HS-27A (cell line): ENCODE measurements at places on chromosomes 12 and 14.

- no peak for DNase-seq
Measured at GRCh38 chr12:57740656-57741412, 2.3 kb upstream of the AGAP2 start.

DNA sequence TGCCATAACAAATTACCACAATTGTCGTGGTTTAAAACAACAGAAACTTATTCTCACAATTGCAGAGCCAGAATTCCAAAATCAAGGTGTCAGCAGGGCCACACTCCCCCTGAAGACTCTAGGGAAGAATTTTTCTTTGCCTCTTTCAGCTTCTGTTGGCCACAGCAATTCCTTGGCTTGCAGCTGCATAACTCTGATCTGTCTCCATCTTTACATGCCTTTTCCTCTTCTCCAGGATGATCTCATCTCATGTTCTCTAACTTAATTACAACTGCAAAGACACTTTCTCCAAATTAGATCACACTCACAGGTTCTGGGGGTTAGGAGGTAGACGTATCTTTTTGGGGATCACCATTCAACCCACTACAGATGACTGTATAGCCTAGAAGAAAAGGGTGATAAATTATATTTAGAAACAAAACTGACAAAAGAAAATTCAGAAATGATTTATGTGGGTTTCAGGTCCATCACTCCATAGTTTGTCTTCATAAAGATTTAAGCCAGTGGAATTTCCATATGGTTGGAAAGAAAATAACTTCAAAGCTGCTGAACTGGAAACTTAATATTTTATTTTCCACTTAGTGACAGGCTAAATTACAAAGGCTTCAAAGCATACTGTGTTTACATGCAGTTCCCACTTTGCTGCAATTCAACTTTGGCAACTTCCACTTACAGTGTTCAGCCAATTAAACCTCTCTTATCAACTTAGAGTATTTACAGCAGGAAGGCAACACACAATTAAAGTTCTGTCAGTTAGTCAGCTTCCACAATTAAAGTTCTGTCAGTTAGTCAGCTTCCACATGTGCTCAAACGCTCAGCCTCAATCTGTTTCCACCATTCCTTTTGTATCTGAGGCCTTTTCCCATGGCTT lies 213.3 kb downstream of the EPS8 start:
- DNase-seq, result no peak

DNA sequence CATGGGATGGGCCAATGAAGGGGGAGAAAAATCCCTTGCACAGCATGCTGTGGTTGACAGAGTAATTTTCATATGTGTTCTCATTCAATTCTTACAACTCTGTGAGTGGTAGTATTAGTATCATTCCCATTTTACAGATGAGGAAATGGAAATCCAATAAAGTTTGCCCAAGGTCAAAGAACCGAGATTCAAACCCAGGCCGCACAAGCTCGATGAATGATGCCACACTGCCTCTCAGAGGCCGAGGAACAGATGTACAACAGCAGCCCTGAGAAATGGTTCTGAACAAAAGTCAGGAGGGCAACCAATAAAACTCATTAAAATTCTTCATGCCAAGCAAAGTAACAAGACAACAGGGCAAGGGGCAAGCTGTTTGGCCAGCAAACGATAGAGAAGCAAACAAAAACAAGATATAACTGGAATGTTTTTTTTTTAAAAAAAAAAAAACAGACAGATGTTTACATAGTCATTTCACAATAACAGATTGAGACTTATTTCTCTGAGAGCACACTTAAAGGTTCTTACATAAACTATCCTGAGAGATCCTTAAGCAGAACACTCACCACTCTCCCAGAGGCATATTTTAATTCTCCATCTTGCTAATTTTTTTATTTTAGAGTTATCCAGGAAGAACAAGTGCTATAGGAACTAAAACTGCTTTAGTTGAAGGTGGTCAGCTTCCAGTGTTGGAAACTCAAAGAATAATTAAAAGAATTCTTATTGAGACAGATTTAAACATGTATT lies 85.8 kb downstream of the EXOC5 start:
- DNase-seq, result no peak

GRCh38 chr14:81006266-81006665 lies 50.8 kb downstream of the TSHR start:
- DNase-seq, result no peak

DNA sequence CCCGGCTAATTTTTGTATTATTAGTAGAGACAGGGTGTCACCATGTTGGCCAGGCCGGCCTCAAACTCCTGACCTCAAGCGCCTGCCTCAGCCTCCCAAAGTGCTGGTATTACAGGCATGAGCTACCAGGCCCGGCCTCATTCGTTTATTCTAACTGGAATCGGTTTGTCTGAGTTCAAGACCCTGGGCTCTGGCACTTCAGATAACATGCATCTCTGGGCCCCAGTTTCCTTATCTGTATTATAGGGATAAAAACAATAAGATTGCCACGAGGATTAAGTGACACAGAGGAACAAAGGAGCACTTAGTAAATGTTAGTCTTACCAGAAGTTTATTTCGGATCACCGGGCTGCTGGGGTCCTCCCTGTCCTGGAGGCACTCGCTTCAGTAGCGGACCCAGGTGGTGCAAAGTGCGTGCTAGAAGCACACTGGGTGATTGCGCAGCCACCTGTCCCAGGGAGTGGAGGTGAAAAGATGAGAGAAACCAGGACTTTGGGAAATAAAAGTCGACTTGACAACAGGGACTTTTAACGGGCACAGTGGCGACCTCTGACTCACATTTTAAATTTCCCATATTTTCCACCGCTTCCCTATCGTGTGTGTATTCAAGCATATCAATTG lies 37.5 kb downstream of the ACACB start:
- no peak for DNase-seq

DNA sequence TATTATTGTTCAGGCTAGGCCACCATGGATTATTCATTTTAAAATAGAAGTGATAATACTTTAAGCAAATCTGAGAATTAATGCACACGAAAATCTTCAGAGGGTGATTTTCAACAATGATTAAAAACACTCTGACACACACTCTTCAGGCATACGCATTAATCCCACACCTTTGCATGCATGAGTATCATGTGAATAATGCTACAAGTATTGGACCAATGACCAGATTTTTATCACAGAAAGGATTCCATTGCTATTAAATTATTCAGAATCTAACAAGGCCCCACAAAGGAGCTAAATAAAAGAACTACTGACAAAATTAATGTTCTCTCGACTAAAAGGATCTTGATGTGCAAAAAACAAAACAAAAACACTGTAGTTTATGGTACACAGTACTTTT lies 11.1 kb downstream of the EPS8 start:
- DNase-seq, result no peak

DNA sequence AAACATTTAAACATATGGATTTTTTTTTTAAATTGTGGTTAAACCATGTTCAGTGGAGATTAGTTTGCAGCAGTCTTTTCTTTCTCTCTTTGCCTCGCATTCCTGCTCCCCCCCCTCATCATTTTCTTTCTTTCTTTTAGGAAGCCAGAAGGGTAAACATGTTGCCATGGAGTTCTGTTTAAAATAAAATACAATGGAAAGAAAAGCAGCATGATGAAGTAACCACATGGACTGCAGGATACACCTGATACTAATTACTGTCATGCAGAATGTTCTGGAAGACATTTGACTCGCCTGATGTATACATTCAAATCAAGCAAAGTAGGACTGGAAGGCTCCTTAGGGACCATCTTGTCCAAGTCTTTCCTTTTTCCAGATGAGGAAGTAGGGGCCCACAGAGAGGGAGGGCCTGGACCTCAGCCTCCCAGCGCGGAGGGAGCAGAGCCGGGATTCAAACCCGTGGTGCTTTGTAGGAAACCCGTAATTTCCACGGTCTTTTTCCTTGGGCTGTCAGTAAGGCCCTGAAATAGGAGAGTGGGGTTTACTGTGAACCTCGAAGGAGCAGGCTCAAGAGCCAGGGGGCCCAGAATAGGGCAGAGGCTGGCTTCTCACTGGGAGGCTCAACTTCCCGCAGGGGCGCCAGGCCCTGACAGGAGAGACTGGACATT lies 2.4 kb upstream of the MEG3 start:
- DNase-seq, result no peak

DNA sequence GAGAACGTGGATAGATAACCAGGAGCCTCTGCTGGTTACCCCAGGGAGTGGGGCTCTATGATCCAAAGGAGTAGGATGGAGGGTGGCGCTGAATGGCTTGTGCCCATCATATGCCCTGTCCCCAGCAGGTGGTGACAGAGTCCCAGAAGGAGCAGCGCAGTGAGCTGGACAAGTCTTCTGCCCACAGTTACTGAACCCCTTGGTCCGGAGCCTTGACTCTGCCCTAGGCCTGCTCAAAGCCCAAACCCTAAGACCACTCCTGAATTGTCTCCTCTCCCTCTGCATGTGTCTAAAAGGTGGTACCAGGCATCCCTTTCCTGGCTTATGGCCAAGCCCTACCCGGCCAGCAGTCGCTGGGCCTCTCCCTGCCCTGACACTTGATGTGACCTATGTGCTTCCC lies 3.2 kb downstream of the PRPH start:
- no peak for DNase-seq

DNA sequence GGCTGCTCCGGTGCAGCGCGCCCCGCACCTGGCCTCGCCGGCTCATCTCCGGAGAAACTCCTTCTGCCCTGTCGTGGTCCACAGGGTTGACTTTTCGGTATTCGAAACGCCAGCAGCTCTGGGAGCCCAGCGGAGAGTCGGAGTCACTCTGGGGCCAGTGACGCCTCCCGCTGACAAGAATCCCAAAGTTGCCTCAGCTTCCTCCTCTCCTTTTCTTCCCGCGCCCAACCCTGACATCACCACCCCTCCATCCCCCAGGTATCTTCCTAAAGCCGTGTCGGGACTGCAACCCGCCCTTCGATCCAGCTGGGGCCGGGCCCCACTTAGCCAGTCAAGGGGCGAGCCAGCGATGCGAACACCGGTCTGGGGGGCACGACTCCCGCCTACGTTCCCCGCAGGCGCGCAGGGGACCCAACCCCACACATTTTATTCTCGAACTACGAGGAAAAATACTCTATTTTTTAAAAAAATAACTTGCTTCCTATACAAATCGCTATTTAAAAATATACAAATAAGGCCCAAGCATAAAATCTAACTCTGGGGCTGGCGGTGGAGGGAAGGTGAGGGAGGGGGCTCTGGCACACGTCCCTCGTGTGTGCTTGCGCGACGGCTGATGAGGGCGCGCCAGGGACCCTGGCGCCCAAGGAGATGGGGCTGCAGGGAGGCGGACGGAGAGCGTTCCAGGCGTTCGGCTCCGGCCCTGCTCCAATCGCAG lies 2.1 kb downstream of the NKX2-8 start:
- no peak for DNase-seq

DNA sequence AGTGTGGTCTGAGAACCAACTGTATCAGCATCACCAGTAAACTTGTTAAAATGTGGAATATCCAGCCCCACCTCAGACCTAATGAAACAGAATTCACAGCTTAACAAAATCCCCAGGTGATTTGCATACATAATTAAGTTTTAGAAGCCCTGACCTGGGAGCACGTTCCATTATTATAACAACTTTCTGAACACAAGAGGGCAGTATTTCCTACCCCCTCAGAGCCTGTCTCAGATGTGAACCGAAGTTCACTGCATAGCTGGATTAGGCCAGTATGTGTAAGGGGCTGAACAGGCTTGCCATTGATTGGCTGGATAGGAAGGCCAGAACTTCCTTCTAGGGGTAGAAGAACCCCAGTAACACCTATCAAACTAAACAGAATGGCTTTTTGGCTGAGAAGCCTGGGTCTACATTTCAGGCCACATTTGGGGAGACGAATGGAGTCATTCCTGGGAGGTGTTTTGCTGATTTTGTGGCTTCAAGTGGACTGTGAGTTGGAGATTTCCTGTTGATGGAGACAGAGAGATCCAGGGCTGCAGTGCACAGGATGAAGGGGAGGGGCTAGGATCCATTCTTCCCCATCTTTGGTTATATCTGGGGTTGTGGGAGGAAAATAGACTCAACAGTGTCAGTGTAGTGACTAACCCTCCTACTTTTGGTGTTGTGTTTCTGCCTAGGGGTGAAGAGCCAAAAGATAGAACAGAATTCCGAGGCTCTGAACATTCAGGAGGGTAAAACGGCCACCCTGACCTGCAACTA lies 94.7 kb upstream of the OR4E1 start:
- peak; percentile 3 for DNase-seq

GRCh38 chr12:129629901-129630300 lies 273.9 kb downstream of the TMEM132D start:
- no peak for DNase-seq

DNA sequence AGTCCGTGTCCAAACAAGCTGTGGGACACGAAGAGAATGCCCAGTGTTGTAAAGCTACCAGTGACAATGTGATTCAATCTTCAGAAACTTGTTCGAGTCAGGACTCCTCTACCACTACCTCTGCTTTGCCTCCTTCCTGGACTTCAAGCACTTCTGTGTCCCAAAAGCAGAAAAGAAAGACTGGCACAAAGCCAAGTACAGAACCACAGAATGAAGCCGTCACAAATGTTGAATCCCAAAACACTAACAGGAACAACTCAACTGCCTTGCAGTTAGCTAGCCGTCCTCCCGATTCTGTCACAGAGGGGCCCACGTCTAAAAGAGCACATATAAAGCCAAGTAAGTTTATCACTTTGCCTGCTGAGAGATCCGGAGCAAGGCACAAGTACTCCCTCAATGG lies 284.9 kb downstream of the LRFN5 start:
- no peak for DNase-seq

DNA sequence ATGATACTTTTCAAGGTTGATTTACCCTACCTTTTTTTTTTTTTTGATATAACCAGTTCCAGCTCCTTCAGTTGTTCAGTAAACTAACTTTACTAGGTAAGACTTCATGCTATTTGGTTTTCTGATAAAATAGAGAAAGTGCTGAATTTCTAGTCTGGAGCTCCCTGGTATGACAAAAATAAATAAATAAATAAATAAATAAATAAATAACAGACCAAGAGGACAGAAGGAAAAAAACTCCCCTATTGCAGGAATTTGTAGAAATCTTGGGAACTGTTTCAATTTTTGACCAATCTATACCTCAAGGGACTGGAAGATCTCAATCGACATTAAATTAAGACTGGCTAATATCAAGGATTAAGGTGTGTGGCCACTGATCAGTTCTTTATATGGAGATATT lies 230.7 kb upstream of the PDZRN4 start:
- DNase-seq, result no peak

GRCh38 chr12:69720750-69721149 lies 17.9 kb upstream of the RAB3IP start:
- DNase-seq, result no peak

- no peak for DNase-seq
Measured at GRCh38 chr14:68399971-68400370, 392.9 kb downstream of the ZFP36L1 start.

- no peak for DNase-seq
Measured at GRCh38 chr12:41531147-41531829, 343.2 kb downstream of the PDZRN4 start.

DNA sequence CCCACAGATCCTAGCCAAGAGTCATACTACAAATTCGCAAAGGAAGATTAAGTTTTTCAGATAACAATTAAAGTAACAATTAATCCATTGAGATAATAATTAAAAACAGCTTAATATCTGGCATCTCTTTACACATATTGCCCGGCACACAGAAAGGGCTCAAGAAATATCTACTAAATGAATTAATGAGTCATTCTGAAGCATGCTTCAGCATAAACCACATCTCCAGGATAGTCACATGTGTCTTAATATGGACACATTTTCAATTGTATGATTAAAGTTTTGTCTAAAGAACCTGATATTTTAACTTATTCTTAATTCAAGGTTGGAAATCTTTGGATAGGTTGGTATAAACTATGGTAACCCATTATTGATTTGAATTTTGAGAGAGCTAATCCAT lies 9.6 kb downstream of the ITPR2 start:
- no peak for DNase-seq

- DNase-seq, result no peak
Measured at GRCh38 chr14:104665657-104666522, 23.5 kb upstream of the INF2 start.
